Activated CD8-positive, alpha-beta memory T cell treated with anti-CD3 and anti-CD28 coated beads, Interleukin-2, amount 10 ng/mL, durations not matched to agents 7 days and 5 days (primary cell): ENCODE measurements at places on chromosomes 1 and 21.

GRCh38 chr21:28513428-28513827 is 479.2 kb downstream of the LTN1 start:
- DNase-seq, result no peak

GRCh38 chr1:150708595-150708994 is 11.6 kb upstream of the GOLPH3L start:
- peak; percentile 54 for DNase-seq

GRCh38 chr1:184027826-184028695 is 9.5 kb downstream of the COLGALT2 start:
- DNase-seq, result no peak

DNA sequence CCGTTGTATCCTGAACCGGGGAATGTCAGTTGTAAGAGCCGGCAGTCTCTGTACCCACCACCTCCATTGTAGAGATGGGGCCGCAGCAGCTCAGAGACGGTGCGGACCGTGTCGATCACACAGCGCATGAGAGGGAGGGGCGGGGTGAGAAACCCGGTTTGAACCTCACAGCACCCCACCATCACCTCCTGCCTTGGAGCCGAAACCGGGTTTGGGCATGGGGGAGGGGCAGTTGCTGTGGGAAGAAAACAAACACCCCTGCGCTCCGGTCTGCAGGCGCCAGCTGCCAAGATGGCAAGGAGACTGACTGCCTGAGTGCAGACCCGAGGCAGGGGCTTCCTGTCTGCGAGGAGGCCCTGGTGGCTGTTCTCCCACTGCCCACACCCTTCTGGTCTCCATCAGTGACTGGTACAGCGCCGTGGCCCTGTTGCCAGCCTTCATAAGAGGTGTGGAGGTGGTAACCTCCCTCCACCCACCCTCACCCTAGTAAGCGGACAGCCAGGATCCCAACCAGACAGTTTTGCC is 69.2 kb upstream of the SSBP3 start:
- DNase-seq, result peak; percentile 60

GRCh38 chr1:50421366-50421748 is 1.9 kb downstream of the DMRTA2 start:
- no peak for DNase-seq
